ENCODE measurements at places on chromosomes 1 and 21.

DNA sequence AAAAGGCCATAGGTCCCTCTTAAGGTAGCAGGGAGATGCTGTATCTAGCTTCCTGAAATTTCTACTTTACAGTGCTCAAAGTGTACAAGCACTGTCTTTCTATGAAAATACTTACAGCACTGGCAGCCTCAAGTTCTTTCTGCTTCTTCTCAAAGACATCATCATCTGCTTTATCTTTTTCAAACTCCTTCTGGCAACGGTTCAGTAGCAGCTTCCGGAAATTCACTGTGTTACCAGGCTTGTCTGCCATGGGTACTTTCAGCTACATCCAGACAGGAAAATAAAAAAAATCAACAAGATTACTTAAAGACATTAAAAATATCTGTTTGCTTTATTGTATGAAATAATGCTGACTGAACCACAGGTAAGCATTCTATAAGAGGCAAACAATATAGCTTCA lies 77.9 kb upstream of the HP1BP3 start:
- no peak for DNase-seq

- DNase-seq = no peak
Observed at GRCh38 chr21:37459575-37459974, 93.0 kb downstream of the DYRK1A start.

DNA sequence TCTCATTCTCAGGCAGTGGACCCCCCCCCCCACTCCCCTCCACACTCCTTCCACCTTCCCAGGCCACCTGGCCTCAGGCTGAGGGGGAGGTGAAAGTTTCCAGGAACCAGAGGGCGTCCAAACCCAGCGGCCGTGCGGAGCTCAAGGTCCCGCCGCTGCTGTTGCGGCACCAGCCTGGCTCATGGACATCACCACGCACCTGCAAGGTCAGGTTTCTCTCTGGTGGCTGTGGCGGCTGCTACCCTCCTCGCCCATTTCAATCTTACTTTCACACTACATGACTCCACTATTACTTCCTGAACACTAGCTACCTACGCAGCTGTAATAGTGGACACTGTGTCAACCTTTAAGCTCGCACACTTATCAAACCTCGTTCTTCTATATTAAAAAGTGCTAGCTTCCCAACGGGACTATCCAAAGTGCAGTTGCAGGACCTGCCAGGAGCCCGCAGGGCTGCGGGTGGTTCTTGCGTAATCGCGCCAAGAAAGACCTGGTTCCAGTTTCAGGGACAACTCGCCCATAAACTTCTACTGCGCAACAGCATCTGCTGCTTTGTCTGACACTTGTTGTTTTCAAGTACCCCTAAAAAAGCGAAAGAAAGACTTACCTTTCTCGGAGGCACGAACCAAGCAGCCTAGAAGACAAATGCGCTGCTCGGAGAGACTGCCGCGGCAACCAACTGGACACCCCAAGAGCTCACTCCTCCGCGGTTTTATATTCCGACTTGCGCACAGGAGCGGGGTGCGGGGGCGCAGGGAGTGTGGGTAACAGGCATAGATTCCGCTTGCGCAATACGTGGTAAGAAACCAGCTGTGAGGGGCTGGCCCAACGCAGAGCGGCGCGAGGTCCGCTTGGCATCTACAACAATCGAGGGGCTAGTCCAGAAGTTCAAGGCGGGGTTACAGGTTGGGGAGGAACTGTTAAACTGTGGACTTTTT lies at the start of gene DIRAS3:
TSS of gene DIRAS3 (minus strand) at position 687 of the 938 bp plus-strand sequence. CDS start 3,330 bp downstream, outside the sequence.
- peak; percentile 53 for DNase-seq

- DNase-seq = no peak
Observed at GRCh38 chr1:211944733-211945500, 90.4 kb downstream of the INTS7 start.

Data from right hindlimb (tissue), 1 donor.